ENCODE measurements at places on chromosomes 11 and 22.

- DNase-seq = no peak
Observed at GRCh38 chr22:36881504-36882245, 20.9 kb downstream of the NCF4 start.

DNA sequence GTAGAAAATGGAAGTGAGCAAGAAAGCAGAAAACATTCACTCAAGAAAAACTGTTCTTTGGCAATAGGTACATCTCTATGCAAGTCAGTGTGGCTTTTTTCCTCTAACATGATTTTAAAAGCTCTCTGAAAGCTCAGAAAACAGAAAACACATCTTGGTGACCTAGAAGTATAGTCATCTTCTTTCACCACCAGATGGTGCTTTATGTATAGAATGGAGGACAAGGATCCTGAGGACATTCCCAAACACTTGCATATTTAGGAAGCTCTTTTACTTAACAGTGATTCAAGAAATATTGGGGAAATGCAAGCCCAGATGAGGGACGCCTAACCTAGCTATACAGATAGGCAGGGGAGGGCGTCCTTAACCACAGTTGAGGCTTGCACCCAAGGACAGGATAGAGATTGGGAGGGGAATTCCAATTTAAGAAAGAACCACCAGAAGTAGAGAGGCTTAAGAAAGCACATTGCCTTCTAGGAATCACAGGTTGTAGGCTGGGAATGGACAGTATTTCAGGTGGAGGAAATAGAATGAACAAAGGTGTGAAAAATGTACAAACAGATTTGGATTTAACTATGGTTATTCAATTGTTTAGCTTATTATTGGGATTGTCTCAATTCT, 13.8 kb upstream of the CCDC81 start:
- DNase-seq = peak; percentile 45

DNA sequence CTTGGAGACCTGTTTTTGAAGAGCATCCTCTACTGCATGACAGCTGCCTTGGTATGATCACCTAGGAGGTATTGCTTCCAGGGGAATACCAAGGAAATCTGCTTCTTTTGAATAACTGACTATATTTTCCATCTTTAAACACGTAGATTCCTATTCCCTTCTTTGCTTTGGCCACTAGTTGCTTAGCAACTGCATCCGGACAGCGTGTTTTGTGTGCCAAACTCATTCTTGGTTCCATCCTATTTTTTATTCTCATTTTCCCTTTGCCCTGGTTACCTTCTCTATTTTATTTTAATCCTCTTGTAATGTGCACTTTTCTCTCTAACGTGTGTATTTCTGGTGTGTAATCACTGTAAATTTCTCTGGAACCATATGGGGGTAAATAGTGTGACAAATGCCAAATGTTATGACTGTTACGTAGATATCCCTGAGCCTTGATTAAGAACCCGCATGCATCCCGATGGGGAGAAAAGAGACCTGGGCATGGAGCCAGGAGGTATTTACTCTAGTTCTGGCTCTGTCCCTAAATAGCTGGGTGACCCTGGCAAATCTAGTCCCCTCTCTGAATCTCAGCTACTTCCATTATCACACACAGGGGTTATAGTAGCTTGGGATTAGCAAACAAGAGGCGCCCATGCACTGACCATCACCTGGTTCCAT, 241.7 kb downstream of the MIAT start:
- no peak for DNase-seq

DNA sequence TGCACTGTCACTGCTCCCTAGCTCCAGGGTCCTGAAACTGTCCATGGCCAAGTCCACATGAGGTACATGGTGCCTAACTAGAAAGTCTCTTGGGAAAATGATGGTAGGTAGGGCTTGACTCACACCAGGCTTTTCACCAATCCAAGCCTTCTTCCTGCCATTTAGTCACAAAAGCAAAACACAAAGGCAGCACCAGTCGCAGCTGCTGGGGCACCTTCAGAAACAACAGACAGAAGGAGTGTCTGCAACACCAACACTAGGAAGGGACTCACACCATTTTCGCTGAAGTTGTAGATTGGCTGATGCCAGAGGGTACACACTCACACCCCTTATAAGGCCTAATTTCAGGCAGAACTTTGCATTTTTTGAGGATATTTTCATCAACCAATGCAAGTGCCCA, 55.7 kb downstream of the SYTL2 start:
- no peak for DNase-seq

DNA sequence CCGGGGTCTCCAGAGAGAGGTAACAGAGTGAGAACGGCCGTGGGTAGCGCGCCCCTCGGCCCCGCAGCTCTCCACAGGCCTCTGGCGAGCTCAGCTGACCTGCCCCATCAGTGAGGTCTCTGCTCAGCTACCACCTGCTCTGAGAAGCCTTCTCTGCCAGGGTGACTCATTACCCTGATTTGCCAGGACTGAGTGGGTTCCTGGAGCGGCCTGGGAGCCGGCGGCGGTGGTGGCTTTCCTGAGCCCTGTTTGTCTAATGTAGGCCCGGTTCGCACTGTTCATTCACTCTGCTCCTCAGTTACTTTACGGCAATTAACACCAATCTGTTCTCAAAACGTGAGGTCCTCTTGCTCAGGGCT, 351.0 kb upstream of the B3GAT1 start:
- DNase-seq = no peak

DNA sequence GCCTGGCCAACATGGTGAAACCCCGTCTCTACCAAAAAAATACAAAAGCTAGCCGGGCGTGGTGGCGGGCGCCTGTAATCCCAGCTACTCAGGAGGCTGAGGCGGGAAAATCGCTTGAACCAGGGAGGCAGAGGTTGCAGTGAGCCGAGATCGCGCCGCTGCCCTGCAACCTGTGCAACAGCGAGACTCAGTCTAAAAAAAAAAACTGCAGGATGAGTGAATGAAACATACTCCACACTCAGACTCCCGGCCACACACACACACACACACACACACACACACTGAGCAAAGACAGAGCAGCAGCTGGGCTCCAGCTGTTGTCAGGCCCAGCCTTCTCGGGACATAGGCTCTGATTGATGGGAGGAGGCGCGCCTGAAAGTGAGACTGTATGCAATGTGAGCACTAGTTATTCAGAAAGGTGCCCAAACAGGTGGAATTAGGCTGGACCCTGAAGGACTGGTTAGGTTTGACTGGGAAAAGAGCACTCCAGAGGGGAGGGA, 1.5 kb upstream of the PLEKHA7 start:
- DNase-seq = peak; percentile 59

GRCh38 chr11:2533587-2534133, 88.9 kb downstream of the KCNQ1 start:
- peak; percentile 89 for DNase-seq

DNA sequence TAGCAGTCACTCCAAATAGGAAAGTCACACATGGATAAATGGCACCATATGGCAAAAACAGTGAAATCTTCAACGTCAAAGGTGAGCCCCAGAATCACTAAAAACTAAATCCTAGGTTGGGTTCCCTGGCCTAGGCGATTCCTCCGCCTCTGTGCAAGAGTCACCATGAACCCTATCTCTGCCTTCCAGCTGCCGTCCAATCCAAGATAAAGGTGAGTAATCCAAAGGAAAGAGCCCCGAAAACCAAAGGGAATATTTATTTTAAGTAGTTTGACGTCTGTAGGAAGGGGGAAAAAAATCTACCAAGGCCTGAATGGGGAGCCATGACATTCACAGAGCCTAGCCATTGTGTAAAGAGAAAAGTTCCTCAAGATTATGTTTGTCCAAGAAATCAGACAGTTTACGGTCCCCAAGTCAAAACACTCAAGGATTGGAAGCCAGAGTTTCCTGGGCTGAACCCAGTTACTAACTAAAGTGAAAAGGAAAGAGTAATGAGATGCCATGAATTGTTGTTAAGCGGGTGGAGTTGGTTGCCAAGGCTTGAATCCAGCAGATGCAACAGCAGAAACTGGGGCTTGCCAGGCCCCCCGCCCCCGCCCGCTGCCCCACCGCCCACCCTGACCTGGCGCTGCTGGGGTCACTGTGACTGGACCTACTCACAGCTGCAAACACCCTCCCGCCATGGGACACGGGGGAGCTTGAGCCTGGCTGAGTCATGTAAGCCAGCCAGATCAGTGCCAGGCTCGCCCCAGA, 39.7 kb upstream of the ETS1 start:
- no peak for DNase-seq

DNA sequence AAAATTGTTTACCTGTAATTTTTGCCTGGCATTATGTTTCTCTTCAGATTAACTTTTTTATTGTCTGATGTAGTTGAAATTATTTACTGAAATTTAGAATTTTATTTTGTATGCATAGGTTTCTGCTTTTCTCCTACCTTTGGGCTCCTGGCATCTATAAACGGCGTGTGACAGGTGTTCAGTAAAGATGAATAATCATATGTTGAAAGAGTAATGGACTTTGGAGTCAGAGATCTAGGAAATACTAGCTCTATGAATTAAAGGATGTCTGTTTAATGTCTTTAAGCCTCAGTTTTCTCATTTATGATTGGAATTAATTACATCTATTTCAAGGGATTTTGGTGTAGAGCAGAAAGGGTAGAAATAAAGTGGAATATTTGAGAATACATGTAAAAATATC, 7.2 kb upstream of the ANGPTL5 start:
- no peak for DNase-seq

- no peak for DNase-seq
Observed at GRCh38 chr11:67534070-67534679, 10.9 kb upstream of the CABP2 start.

- no peak for DNase-seq
Observed at GRCh38 chr11:36306888-36307287, 10.8 kb downstream of the PRR5L start.

DNA sequence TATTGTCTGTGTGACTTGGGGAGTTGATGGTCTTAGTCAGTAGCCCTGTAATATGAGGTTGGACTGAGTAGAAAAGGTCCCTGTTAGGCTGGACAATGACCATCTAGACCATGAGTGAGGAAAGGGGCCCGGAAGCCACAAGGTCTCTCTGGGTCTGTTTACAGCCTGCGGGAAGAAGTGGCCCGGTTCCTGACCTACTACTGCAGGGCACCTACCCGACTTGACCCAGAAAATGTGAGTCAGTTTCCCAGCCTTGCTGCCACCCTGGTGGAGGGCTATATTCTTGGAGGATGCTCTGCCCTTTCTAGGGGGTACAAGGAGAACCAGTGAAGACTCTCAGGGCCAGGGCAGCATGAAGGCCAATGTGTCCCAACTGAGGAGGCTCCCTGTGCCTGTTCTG, 3.4 kb downstream of the ACCSL start:
- DNase-seq = no peak

GRCh38 chr11:12392672-12393071, 15.3 kb downstream of the PARVA start:
- DNase-seq = no peak

DNA sequence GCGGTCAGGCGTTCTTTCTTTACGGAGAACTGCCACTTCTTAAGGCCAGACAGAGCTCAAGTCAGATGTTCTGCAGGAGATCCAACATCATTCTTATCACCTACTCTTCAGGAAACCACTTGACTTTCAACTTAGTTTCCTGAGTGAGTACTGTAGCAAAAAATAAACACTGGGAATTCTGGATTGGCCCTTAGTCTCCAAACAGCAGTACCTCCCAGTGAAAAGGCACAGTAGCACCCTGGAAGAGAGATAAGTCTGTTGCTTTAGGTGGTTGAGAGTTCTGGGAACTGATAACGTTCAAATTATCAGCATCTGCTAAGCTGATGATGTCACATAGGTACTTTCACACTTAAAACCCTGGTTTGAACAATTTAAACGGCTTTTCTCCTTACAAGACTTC, 971.8 kb upstream of the TENM4 start:
- no peak for DNase-seq

- DNase-seq = no peak
Observed at GRCh38 chr22:46776876-46777608, 14.6 kb downstream of the TBC1D22A start.

DNA sequence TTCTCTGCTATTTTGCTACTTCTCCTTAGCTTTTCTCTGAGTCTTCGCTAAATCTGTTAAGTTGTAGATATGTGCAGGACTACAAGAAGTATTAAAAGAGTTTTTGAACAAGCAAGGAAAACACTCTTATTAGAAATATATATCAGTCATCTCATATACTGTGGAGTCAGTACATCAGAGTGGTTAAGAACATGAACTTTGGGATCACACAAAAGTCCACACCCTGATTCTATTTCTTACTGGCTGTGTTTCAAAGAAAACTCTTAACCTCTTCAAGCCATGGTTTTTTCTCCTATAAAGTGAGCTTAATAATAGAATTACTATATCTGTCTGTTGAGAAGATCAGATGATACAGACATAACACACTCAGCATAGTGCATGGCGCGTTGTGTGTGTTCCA, 29.5 kb downstream of the MMP13 start:
- DNase-seq = no peak

GRCh38 chr11:118930094-118930712, 4.5 kb upstream of the BCL9L start:
- DNase-seq = peak; percentile 43

DNA sequence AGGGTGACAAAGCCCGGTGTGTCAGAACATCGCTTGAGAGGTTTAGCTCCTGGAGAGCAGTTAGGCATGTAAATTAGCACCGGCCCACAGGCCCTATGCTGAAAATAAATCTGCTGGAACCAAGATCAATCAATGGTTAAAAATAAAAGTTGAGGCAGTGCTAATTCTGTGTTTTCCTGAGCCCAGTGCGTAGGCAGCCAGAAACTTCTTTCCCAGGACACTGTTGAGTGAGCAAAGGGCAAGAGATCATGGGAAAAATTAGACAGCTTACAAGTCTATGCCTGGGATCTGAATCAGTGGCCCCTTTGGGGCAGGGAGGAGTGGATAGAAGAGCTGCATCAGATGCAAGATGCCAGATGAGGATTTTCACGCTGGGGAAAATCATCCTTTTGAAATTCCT, 539.2 kb downstream of the BUD13 start:
- DNase-seq = no peak

GRCh38 chr11:132987936-132988335, 544.4 kb downstream of the OPCML start:
- DNase-seq = no peak

DNA sequence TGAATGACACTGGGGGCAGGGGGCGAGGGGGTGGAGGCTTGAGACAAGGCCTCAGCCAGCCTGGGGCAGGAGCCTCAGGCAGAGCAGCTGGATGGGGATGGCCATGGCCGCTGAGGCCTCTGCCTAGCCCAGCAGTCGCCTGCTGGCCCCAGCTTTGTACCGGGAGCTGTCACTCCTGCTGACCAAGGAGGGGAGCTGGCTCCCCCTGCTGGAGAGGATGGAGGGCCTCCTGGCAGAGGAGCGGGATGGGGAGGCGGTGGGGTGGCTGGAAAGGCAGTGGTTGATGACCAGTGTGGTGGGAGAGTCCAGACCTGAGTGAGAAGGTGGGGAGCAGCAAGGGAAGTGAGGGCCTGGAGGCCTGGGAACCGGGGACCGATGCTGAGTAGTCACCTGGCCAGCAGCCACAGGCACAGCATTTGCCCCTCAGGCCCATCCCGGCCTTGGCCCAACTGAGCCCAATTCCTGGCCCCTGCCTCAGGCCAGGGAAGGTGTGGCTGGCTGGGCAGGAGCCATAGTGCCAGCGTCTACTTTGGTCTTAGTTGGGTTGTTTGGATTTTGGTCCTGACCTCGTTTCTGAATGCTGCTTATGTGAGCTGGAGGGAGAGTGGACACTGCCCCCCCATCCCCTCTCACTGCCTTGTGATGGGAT, 6.0 kb upstream of the SUSD2 start:
- DNase-seq = peak; percentile 59

Measured in HCEC 1CT (cell line).